T-cell (primary cell): ENCODE measurements at places on chromosomes 1 and 21. TPM values are rescaled to one million over a fixed set of nuclear protein-coding genes. Genes with fewer than 3 reads are reported as not detected.
A peak's percentile ranks its signal among the peaks of the same experiment; 100 is the strongest.

- DNase-seq: no peak
- peaks cover 3% of the 10 kb centered on the region for H3K27me3 ChIP-seq
- H3K27ac ChIP-seq: no peak overlapping the region
- H3K4me1 ChIP-seq: peaks cover 6% of the 10 kb centered on the region
- H3K36me3 ChIP-seq: no peaks in the 10 kb centered on the region
- H3K4me3 ChIP-seq: no peak overlapping the region
Observed at GRCh38 chr1:2121101-2121691, 71.0 kb downstream of the PRKCZ start.

GRCh38 chr1:33468967-33469366 is 3.5 kb upstream of the ZSCAN20 start:
- H3K27me3 ChIP-seq: no peaks in the 10 kb centered on the region
- H3K4me3 ChIP-seq: no peak overlapping the region
- H3K4me1 ChIP-seq: peaks cover 5% of the 10 kb centered on the region
- no peak for DNase-seq

- no peak for DNase-seq
- peaks cover 35% of the 10 kb centered on the region for H3K36me3 ChIP-seq
- no peaks in the 10 kb centered on the region for H3K4me1 ChIP-seq
- H3K4me3 ChIP-seq: no peak overlapping the region
Observed at GRCh38 chr21:43758811-43759210, 17.3 kb downstream of the CSTB start.

DNA sequence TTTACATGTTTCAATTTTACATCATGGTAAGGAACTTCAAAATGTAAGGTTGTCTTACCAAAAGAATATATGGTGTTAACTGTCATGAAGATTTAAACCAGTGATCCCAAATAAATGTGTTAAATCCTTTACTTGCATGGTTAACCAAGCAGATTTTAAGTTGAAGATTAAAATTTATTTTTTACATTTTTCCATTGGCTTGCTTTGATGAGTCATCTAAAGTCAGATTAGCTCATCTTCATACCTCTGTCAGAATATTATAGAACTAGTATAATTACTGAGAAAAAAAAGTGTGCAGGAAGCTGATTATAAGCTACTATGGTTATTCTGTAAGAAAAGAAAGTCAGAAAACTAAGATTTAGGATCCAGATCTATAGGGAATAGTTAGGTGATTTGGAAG is 95.3 kb upstream of the DPH5 start:
- H3K36me3 ChIP-seq: no peaks in the 10 kb centered on the region
- no peak overlapping the region for H3K4me3 ChIP-seq
- H3K4me1 ChIP-seq: peaks cover 37% of the 10 kb centered on the region
- no peaks in the 10 kb centered on the region for H3K27me3 ChIP-seq
- DNase-seq: no peak

DNA sequence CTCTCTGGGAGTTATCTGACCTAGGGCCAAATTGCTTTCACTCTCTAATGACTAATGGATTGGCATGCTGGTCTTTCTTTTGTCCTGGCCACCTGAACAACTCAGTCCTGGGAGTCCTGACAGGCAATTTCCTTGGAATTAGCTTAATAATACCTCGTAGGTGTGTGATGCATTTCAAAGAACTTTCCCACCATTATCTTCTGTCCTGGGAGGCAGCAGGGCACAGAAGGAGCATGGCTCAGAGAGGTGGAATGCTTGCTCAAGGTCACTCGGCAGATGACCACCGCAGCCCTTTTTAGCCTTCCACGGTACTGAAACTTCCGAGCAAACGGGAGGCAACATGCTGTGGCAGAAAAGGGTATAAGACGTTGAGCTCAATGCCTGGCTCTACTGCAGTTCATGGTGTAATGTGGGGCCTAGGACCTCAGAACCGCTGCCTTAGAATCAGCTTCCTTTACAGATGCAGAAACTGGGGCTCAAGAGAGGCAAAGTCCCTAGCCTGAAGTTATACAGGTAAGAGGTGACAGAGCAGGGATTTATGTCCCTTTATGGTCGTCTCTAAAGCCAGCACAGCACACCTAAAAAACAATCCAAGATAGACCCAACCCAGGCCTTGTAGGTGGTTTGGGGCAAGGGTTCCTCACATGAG is 3.2 kb downstream of the ID3 start:
- H3K4me3 ChIP-seq: peak overlapping the region; percentile 49
- H3K4me1 ChIP-seq: peaks cover 68% of the 10 kb centered on the region
- H3K36me3 ChIP-seq: no peaks in the 10 kb centered on the region
- H3K27me3 ChIP-seq: no peaks in the 10 kb centered on the region

DNA sequence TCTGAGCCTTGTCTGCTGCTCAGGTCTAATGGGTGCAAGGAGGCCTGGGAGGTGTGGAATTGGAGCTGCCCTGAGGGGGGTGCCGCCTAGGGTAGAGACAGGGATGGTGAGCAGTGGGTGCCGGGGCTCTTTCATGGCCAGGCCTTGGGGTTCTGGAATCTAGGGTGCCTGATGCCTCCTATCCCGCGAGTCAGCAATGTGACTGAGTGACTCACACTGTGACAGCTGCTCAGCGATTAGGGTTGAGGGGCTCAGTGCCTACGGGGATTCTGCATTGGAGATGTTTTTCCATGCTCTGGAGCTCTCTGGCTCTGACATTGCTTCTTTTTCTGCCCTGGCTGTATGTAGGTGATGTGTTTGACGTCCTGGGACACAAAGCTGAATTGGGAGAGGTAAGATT is 16.8 kb downstream of the ATP8B2 start:
- peak overlapping the region; percentile 82 for H3K27ac ChIP-seq
- H3K27me3 ChIP-seq: no peaks in the 10 kb centered on the region
- peaks cover 86% of the 10 kb centered on the region for H3K36me3 ChIP-seq
- peaks cover 100% of the 10 kb centered on the region for H3K4me1 ChIP-seq
- H3K4me3 ChIP-seq: no peak overlapping the region
- no peak for DNase-seq

DNA sequence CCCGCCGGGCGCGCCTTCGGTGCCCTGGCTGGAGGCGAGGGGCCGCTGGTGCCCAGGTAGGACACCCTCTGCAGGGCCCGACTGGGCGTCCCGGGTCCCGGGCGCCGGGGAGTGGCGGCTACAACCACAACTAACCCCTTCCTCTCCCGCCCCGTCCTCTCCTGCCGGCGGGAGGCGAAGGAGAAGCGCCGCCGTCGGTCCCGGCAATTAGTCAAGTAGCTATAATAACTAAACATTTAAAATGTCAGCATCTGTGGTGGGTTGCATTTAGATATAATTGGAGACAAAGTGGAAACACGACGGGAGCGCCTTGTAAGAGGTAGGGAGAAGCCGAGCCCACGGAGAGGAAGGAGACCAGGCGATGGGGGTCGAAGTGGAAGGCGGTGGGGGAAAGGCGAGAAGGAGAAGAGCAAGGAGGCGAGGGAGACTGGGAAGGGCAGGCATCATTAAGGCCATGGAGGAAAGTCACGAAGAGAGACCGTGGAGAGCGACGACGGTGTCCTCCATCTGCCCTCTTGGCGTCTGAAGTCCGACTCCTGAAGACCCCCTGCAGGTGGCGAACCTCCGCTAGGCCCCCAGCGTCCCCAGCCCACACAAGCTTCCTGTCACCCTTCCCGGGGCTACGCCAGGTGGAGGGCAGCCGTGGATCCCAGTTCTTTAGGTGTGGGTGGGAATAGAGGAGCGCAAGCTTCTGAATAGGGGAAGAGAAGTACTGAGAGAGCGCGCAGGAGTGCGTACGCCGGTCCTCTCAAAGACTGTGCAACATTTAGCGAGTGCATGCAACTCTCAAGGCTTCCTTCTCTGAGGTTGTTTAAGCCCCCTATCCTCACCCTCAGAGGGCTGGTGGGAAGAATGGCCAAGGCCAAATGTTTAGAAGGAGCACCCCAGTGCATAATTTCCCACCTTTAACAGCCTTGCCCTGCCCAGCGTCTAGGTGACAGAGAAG is 1.6 kb downstream of the CNIH3 start:
- no peaks in the 10 kb centered on the region for H3K36me3 ChIP-seq
- H3K4me1 ChIP-seq: peaks cover 32% of the 10 kb centered on the region
- DNase-seq: no peak
- peak overlapping the region; percentile 74 for H3K4me3 ChIP-seq

- no peak for DNase-seq
- H3K4me1 ChIP-seq: no peaks in the 10 kb centered on the region
- H3K36me3 ChIP-seq: peaks cover 94% of the 10 kb centered on the region
- H3K4me3 ChIP-seq: no peak overlapping the region
Observed at GRCh38 chr1:24664507-24665033, 21.5 kb downstream of the SRRM1 start.

GRCh38 chr1:213055767-213056166 is 4.7 kb downstream of the RPS6KC1 start:
- H3K4me1 ChIP-seq: peaks cover 5% of the 10 kb centered on the region
- DNase-seq: no peak
- H3K36me3 ChIP-seq: no peaks in the 10 kb centered on the region
- H3K27ac ChIP-seq: no peak overlapping the region
- H3K27me3 ChIP-seq: no peaks in the 10 kb centered on the region

- H3K27me3 ChIP-seq: no peaks in the 10 kb centered on the region
- H3K4me1 ChIP-seq: no peaks in the 10 kb centered on the region
- no peaks in the 10 kb centered on the region for H3K36me3 ChIP-seq
Observed at GRCh38 chr1:219542828-219543518, 69.9 kb downstream of the ZC3H11B start.

GRCh38 chr1:172469717-172470116 is 25.8 kb upstream of the PIGC start:
- DNase-seq: no peak
- no peaks in the 10 kb centered on the region for H3K27me3 ChIP-seq
- H3K27ac ChIP-seq: no peak overlapping the region
- no peaks in the 10 kb centered on the region for H3K36me3 ChIP-seq

DNA sequence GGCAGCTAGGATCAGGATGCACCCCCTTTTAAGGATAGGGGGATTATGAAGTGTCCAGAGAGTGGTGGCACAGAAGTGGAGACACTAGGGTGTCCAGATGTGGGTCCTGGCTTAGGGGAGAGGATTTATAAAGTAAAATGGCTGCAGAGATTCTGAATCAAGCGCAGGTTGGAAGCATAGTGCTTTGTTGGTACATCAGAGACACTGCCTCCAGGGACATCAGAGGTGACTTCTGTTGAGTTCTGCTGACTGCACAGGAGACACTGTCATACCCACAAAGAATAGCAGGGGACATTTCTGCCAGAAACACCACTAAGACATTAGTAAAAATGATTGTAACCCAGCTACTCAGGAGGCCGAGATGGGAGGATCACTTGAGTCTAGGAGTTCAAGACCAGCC is 16.4 kb downstream of the GPR137B start:
- no peak overlapping the region for H3K27ac ChIP-seq
- no peaks in the 10 kb centered on the region for H3K27me3 ChIP-seq
- no peak overlapping the region for H3K4me3 ChIP-seq
- no peak for DNase-seq
- peaks cover 51% of the 10 kb centered on the region for H3K4me1 ChIP-seq

DNA sequence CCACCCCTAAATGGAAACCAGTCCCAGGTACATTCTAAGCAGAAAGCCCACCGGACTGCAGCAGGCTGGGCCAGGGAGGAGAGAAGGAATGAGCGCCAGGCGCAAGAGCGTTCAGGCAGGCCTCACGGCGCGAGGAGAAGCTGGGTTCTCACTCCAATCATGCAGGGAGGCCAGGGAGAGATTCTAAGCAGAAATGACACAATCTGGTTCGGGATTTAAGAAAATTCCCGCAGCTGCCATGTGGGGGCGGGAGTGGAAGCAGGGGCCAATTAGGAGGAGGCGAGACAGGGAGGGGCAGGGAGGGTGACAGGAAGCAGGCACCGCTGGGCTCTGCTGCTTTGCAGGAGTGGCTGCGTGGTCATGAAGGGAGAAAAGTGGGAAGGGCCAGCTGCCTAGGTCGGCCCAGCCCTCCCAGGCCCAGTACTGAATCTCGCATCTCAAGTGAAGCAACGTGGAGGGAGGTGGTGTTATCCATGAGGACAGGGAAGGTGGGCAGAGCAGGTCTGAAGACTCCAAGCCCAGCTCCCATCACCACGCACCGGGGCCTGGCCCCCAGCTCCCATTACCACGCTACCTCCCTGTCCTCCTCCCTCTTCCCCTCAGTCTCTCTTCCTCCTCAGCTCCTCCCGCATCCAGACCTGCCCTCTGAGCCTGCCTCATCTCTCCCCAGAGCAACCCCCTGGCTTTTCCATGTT is 11.8 kb downstream of the NPHP4 start:
- no peak overlapping the region for H3K4me3 ChIP-seq
- DNase-seq: no peak
- no peaks in the 10 kb centered on the region for H3K27me3 ChIP-seq
- H3K27ac ChIP-seq: no peak overlapping the region
- no peaks in the 10 kb centered on the region for H3K4me1 ChIP-seq

GRCh38 chr1:201406831-201407406 is 7.8 kb upstream of the LAD1 start:
- H3K27ac ChIP-seq: no peak overlapping the region
- no peaks in the 10 kb centered on the region for H3K4me1 ChIP-seq
- no peaks in the 10 kb centered on the region for H3K36me3 ChIP-seq
- H3K4me3 ChIP-seq: no peak overlapping the region
- DNase-seq: no peak

DNA sequence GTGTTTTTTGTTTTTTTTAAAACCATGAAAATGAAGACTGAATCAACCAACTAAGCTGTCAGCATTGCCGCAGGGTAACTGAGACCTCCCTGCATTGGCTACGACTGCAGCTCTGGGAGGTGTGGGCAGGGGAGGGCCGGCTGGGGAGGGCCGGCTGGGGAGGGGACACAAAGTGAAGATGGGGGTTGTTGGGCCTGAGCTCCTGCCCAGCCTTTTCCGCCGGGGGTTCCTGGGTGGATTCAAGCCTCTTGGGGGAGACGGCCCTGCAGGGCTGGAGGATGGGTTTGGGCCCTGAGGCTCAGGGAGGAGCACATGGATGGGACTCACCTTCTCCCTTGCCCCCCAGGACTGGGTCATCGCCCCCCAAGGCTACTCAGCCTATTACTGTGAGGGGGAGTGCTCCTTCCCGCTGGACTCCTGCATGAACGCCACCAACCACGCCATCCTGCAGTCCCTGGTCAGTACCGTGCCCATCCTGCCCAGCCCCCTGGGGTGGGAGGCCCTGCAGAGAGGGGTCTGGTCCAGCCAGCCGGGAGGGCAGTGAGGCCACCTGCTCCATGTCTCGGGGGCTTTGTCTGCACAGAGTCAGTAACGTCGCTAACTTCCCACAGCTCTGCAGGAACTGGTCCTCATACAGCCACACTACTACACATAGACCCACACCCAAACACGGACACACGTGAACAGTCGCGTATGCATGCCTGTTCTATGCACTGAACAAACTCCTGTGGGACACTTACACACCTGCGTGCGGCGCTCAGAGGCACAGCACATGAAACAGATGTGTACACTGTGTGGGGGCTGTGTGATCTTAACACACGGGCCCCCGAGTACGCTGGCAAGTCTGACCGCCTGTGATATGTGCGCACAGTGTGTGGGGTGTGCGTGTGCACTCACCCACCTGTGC is 31.5 kb downstream of the BMP8A start:
- peaks cover 12% of the 10 kb centered on the region for H3K36me3 ChIP-seq
- no peaks in the 10 kb centered on the region for H3K4me1 ChIP-seq
- no peak overlapping the region for H3K27ac ChIP-seq
- no peak overlapping the region for H3K4me3 ChIP-seq
- H3K27me3 ChIP-seq: no peaks in the 10 kb centered on the region

ANKRD65 gene
- total RNA-seq: not detected

DNASE2B gene
- not detected for total RNA-seq

HENMT1 gene
- total RNA-seq: 11.7 TPM

HPDL gene
- total RNA-seq: 1.4 TPM

ZSCAN20 gene
- 2.7 TPM for total RNA-seq

XCL1 gene
- total RNA-seq: 0.79 TPM

TLR5 gene
- 8.0 TPM for total RNA-seq

CADM3 gene
- not detected for total RNA-seq
